ENCODE measurements at places on chromosomes 5 and 9.

DNA sequence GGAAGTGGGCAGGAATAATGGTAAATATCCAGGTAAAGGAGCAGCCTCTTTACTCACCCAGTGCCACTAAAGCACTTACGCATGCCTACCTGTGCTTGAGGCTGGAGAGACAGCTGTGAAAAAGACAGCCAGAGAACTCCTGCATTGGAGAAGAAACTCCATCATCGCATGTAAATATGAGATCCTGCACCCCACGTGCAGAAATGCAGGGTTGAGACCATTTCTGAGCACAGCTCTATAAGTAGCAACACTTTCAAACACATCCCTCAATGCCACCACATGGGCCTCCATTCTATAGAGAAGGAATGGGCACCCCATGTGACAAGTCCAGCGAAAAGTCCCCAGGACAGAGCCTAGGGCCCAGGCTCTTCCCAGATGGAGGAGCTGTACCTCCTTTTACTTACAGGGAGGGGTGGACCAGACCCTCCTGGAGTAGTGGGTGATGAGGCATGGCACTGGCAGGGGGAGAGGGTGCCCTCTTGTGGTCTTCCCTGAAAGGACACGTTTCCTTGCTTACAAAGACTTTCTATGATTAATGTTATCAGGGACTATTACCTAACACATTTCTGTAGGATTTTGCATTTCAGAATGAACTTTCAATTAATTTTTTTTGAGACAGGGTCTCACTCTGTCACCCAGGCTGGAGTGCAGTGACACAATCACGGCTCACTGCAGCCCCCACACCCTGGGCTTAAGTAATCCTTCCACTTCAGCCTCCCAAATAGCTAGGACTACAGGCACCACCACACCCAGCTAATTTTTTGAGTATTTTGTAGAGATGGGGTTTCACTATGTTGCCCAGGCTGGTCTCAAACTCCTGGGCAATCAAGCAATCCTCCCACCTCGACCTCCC, 55.3 kb upstream of the IL17B start:
- DNase-seq, result peak; percentile 13

DNA sequence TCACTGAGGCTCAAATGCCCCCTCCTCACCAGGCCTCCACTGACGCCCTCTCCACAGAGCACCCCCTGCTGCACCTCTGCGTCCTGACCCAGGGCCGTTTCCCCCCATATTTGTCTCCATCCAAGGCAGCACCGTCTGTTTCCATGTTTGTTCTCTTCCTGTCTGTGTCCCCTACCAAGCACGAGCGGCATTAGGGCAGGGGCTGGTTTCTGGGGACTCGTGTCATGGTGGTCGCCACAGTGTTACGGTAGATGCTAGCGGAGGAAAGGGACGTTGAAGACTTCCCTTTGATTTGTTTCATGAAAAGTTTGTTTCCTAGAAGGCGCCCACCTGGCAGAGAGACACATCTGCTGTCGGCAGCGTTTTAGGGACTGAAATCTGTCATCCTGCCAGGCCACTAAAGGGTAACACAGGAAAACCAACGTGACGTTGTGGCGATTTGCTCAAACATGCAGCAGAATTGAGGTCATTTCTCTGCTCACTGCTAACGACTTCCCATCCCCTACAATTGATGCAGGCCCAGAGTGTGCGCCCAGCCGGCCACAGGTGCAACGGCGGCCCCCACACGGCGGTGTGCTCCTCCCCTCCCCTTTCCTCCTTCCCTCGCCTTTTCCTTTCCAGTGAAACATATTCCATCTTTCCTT, 79.3 kb upstream of the IRX4 start:
- no peak for DNase-seq

GRCh38 chr5:115398719-115399118, 102.3 kb upstream of the CCDC112 start:
- no peak for DNase-seq

DNA sequence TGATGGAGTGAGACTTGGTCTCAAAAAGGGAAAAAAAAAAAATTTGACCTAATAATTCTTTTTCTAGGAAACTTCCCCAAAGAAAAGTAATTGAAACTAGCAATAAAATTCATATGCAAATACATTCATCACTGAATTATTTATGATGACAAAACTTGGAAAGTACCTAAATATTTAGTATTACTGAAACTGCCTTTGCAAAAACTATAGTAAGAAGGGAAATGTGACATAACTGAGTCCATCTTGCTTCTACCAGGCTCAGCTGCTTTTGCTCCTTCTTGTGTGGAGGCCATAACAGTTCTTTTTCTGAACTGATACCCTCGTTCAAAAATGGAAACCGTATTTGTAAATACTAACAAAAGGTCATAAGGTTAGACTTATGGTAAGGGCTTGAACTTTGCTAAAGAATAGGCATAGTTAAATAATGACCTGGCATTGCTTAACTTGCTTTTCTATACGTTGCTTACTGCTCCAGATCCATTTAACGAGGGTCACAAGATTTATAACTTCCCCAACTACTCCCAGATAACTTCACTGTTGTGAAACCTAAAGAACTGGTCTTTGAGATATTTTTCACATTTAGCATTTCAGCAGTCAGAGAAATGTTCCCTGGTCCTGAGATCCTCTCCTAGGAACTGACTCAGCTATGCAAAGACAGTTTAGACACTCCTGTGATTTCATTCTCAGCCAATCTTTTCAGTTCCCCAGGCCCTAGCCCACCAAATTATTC, 68.4 kb downstream of the CFAP95 start:
- DNase-seq, result no peak

GRCh38 chr9:76866689-76867088, 39.2 kb downstream of the PRUNE2 start:
- DNase-seq, result no peak

GRCh38 chr9:85892401-85892800, 48.5 kb upstream of the NAA35 start:
- DNase-seq, result no peak

DNA sequence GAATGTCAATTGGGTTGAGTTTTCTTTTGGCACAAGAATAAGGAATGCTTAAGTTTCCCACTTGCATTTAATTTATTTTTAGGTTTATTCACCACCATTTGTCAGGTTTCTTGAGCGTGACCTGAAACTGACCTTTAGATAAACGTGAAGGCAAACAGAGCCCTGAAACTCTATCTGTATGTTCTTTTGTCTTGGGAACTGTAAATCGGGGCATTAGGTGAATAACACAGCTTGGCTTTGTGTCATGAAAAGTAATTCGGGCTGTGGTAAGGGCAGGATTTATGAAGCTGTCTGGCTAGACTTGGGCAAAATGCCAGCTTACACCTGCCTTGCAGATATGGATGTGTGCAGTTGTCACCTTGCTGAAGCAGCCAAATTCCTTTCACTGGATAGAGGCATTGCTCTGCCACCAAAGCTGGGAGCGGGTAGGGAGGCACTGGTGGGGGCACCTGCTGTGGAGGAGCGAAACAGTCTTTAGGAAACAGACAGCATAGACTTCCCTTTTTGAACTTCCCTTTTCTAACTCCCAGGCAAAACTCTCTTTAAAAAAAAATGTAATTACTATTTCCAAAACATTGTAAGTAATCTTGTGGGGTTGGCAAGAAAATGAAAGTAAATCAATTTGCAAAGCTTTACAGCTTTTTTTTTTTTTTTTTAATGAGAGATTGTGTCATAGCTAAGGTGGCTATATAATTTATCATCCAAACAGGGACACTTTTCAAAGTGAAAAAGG, 545.2 kb downstream of the CSNK1G3 start:
- DNase-seq, result no peak

- DNase-seq, result no peak
Observed at GRCh38 chr9:134146774-134147493, 11.1 kb downstream of the WDR5 start.

DNA sequence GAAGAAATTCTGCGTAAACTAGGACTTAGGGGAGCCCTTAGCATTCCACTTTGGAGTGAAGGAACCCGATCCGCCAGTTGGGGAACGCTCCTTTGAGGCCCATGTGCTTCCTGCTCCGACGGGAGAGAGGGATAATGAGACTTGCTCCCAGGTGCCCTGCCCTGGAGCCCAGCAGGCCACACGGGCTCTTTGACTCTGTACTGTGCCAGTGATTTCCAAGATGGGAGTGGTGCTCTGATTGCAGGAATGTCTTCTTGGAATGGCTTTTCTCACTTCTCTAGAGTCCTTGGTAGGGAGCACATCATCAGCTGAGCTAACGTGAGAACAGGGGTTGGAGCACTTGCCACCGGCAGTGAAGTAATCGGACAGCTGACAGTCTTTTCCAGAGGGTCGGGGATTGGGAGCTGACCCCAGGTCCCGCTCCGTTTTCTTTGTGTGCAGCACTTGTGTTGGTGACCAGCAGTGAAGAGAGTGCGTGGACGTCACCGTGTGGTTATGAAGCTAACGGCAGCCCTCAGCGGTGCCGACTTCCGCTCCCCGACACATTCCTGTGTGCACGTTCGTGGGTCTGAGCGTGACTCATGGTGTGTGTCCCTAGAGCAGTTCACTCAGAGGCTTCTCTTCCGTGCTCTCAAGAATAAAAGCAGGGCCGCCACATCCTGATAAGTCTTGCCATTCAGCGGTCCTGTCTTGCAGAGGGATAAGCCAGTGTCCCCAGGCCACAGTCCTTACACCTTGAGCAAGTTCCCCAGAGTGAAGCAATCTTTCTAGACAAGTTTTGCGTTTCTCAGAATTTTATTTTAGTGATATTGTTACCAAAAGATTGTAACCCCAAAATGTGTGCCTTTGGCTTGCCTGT, 25.6 kb downstream of the ABL1 start:
- DNase-seq, result no peak

GRCh38 chr9:107972346-107972745, 482.8 kb upstream of the KLF4 start:
- no peak for DNase-seq

GRCh38 chr9:132268725-132269352, 85.9 kb downstream of the SETX start:
- DNase-seq, result peak; percentile 41

DNA sequence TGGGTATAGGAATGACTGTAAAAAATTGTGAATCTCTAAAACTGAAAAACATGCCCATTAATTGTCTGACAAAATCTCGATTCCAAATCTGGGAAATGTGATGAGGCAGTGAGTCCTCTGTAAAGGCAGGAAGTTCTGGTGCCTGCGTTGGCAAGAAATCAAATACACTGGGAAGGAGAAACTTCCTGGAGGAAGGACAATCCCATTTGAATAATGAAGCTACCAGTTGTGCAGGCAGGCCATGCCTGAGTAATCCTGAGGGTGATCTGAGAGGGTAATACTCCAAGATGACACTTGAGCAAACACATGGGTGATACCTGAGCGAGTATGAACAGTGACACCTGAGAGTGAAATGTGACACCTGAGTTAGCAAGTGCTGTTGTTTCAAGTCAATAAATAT, 49.7 kb downstream of the KIF24 start:
- no peak for DNase-seq

DNA sequence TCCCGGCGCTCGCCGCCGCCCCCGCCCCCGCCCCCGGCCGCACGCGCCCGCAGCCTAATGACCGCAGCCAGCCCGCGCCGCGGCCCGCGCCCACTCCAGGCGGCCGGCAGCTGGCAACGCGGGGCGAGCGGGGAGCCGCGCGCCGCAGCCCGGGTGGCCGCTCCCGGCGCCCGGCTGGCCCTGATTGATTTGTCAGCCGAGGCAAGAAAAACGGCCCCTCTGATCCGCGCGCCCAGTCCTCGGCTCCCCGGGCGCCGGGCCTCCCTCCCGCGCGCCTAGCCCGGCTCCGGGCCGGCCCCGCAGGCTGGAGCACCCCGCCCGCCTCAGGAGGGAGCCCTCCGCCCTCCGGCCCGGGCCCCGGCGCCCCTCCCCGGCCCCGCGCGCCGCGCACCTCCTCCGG, 11.9 kb upstream of the LHX2 start:
- no peak for DNase-seq

DNA sequence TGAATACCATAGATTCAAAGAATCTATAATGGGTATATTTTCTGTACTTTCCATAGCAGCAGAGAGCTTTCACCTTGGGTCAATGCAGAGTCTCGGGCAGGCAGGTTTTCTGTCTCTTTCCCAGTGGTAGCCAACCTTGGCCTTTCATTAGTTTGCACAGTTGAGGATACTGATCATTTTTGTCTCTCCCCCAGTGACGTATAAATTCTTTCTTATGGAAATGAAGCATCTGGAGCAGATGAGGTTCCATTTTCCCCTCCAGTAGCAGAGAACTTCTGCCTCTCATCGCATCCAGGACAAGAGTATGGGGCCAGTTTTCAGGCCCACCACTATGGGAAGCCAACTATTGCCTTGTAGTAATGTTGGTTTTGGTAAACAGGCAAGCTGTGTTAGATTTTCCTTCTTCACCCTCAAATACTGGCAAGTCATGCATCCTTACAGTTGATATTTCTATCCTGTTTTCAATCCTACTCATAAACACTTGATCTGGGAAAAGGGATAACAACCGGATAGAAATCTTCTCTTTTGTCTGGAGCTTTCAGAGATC, 845.2 kb upstream of the CDH18 start:
- DNase-seq, result no peak

GRCh38 chr9:93599571-93600403, 23.4 kb downstream of the PHF2 start:
- no peak for DNase-seq

- no peak for DNase-seq
Observed at GRCh38 chr9:98978231-98978681, 34.5 kb downstream of the COL15A1 start.

GRCh38 chr5:109643791-109644350, 45.9 kb upstream of the MAN2A1 start:
- DNase-seq, result no peak

- no peak for DNase-seq
Observed at GRCh38 chr9:129150672-129151211, 27.3 kb downstream of the IER5L start.

DNA sequence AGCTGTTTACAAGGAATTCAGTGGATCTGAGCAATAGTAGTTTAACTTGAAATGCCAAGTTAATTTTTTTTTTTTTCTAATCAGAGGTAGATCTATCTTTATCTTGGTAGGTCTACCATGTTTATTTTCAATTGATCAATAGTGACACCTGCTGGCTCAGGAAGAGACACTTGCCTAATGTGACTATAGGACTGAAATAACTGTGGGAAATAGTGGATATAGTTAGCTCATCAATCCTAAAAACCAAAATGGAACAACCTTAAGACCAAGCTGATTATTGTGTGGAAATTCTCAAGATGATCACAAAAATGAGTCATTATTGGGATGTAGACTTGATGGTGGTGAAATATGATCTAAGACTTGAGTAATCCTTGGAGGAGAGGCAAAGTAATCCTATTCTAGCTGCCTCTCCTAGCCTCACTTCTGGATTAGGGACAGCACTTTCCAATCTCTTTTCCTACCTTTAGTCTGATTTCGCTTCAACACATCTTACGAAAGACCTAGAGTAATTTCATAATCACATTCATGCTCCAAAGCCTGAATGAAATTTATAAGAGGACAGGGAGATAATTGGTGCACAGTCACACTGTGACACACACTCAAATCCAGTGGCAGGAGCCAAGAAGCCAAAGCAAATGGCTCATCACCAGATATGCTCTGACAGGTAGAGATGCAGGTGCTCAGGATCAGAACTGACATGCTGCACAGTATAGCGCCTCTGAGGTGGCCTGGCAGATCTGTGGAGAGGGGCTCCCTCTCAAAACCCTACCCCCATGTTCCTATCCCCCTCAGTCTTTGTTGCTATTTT, 156.3 kb downstream of the HMHB1 start:
- no peak for DNase-seq
